ENCODE measurements at places on chromosomes 1 and 21. TPM values are rescaled to one million over a fixed set of nuclear protein-coding genes. Genes with fewer than 3 reads are reported as not detected.

BLACAT1 gene
- total RNA-seq = not detected

PFKFB2 gene
- total RNA-seq = 5.3 TPM

TSPEAR gene
- not detected for total RNA-seq

PTPRC gene
- total RNA-seq = not detected

RPL22 gene
- 408 TPM for total RNA-seq

KRTAP21-1 gene
- not detected for total RNA-seq

PRRC2C gene
- 91.1 TPM for total RNA-seq

RXFP4 gene
- 0.07 TPM for total RNA-seq

UBIAD1 gene
- total RNA-seq = 16.4 TPM

CR1L gene
- total RNA-seq = not detected

FOXO6 gene
- 0.46 TPM for total RNA-seq

SPRR1A gene
- total RNA-seq = not detected

ZBTB17 gene
- 9.7 TPM for total RNA-seq

NKAIN1 gene
- total RNA-seq = 1.1 TPM

CXADR gene
- total RNA-seq = 17.6 TPM

RORC gene
- total RNA-seq = 0.04 TPM

RIMS3 gene
- 1.3 TPM for total RNA-seq

GREM2 gene
- 0.07 TPM for total RNA-seq

FAM78B gene
- total RNA-seq = 0.17 TPM

ARHGAP30 gene
- total RNA-seq = 0.06 TPM

TMEM52 gene
- 0.63 TPM for total RNA-seq

GJA5 gene
- total RNA-seq = not detected

TNFAIP8L2 gene
- total RNA-seq = not detected

DCST1 gene
- 0.06 TPM for total RNA-seq

SHE gene
- total RNA-seq = 0.16 TPM

RNF187 gene
- total RNA-seq = 84.7 TPM

NBPF6 gene
- total RNA-seq = not detected

A3GALT2 gene
- not detected for total RNA-seq

FCRL3 gene
- not detected for total RNA-seq

TMEM51 gene
- total RNA-seq = 26.4 TPM

ETV3L gene
- not detected for total RNA-seq

FAM163A gene
- total RNA-seq = not detected

BMP8A gene
- 0.09 TPM for total RNA-seq

FAAH gene
- 0.88 TPM for total RNA-seq

SYDE2 gene
- 0.70 TPM for total RNA-seq

LCA5L gene
- 1.6 TPM for total RNA-seq

SH2D2A gene
- 2.5 TPM for total RNA-seq

C1QB gene
- total RNA-seq = not detected

LCE6A gene
- total RNA-seq = not detected

VSIG8 gene
- total RNA-seq = not detected

TMCO2 gene
- not detected for total RNA-seq

SPAG17 gene
- total RNA-seq = not detected

HSD3B2 gene
- total RNA-seq = not detected

RASAL2 gene
- 18.7 TPM for total RNA-seq

RGS4 gene
- not detected for total RNA-seq

PPFIA4 gene
- 0.34 TPM for total RNA-seq

TMEM269 gene
- total RNA-seq = 0.06 TPM

FALEC gene
- total RNA-seq = not detected

ZSCAN20 gene
- 2.4 TPM for total RNA-seq

S100A4 gene
- total RNA-seq = 1,487 TPM
